ENCODE measurements at places on chromosomes 2 and 18.

GRCh38 chr18:48540251-48541025 is 1.6 kb downstream of the CTIF start:
- no peak for DNase-seq

GRCh38 chr18:26863122-26863879 is 2.2 kb downstream of the AQP4 start:
- DNase-seq: no peak

GRCh38 chr2:119699016-119699606 is 20.1 kb downstream of the TMEM177 start:
- DNase-seq: no peak

GRCh38 chr2:215355801-215356200 is 43.9 kb downstream of the ATIC start:
- DNase-seq: no peak

DNA sequence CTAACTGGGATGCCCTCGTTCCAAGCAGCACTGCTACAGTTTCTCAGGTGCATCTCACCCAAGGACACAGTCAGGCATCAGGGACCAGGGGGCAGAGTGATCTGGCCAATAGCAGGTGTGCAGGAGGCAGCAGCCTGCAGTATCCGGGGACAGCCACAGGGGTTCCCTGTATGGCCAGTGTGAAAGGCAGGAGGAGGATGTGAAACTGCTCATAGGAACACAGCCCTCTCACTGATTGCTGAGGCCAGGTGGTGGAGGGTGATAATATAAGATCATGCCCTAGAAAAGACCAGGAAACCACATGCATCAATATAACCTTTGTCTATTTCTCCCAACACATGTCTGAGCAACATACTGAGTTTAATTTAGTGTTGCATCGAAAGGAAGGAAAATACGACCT is 112.7 kb upstream of the TACR1 start:
- DNase-seq: no peak

DNA sequence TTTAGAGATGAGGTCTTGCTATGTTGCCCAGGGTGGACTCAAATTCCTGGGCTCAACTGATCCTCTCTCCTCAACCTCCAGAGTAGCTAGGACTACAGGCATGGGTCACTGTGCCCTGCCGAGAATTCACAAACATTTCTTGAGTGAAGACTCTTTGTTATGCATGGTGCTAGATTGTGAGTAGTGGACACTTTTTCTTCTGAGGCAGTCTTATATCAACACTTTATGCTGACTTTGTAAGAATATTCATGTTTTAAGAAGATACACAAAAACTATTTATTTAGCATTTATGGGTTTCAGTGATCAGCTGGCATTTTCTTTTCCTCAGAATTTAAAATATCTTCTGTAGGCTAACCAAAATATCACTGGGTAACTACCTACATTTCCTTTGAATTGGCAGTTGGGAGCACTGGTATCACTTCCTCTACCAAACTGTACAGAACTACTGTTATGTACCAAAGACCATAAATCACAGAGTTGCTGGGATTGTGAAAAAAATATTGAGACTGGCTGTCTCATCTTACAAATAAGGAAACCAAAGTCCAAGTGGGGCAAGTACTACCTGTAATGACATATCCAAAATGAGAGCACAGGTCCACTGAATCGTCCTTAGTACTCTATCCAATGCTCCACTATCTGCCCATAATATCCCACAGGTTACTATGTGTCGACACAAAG is 34.0 kb downstream of the DOCK10 start:
- DNase-seq: no peak

DNA sequence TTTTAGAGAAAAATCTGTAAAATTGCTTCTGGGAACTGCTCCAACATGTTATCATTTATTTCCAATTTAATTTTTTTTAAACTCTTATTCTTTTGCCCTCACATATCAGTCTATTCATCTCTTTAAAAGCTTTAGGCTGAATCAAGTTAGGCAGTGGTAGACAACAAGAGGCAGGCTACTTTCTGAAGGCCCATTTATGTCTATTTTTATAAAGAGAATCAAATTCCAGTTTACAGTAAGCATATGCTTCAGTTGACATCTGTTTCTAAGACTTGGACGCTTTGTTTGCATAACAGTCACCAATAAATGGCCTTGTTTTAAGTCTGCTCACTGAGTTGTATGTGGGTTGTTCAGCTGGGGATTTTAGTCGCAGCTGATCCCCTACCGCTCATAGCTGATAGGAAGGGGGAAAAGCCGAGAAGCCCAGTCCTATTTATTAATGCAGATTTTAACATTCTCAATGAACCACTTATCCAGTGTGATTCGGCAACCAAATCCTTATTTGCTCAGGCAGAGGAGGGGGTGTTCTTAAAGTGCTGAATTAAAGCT is 260.4 kb upstream of the SIX3 start:
- DNase-seq: no peak

DNA sequence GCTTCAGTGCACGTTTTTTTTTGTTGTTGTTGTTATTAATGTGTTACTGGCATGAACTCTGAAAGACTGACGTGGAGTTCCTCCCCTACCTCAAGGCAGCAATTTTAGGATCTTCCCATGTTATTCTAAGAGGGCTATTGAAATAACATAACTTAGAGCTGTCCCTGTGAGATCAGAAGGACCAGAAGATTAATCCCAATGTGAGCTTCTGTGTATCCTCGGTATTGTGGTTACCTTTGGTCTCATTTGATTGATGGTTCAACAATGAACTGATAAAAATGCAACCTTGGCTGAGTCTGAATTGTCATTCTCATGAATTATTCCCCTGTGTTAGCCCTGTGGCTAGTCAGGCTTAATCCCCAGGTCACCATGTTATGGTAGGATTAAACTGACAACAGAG is 394.1 kb downstream of the TRIB2 start:
- DNase-seq: no peak

GRCh38 chr2:59896499-59897245 is 656.8 kb downstream of the BCL11A start:
- DNase-seq: no peak

GRCh38 chr2:230335461-230335863 is 8.5 kb downstream of the SP140L start:
- no peak for DNase-seq

DNA sequence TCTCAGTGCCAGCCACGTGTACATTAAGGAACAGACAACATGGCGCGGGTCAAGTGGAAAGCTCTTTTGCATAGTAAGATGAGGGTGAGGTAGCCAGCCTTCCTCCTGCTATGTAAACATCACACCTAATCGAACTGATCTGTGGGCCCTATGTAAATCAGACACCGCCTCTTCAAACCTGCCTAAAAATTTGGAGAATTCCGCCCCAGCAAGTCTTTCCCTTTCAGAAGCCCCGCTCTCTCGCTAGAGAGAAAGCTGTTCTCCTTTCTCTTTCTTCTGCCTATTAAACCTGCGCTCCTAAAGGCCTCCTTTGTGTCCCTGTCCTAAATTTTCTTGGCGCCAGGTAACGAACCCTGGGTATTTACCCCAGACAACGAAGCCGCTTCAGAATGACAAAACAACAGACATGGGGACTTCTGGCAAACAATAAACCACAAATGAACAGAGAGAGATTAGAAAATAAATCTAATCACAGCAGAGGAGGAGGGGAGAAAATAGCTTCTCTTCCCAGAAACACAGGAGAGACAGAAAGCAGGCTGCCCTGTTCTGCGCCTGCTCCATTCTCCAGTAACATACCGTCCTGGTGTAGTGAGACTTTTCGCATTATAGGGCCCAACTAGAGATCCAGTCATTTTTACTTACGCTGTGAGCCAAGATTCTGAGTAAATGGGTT is 31.9 kb upstream of the CYP1B1 start:
- no peak for DNase-seq

All from epithelial cell of proximal tubule (primary cell).